SW 1271 (cell line): ENCODE measurements at places on chromosomes 4 and X.

- no peak for DNase-seq
These were observed 56.3 kb upstream of the HPSE start for GRCh38 chr4:83390944-83391343.

GRCh38 chr4:30802622-30803323 lies 82.6 kb downstream of the PCDH7 start:
- no peak for DNase-seq

DNA sequence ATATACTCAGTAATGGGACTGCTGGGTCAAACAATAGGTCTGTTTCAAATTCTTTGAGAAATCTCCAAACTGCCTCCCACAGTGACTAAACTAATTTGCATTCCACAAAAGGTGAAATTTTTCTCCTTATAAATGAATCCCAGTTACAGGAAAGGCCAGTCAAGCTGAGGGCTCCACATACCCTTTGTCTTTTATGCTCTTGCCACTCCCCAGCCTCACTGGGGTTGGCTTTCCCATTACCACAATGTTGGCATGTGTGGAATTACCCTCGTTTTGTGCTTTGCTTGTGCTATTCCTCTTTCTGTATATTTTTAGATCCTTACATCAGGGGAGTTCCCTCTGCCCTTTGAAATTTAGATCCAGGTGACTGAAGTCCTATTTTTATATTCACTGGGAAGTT lies 220.2 kb upstream of the LCORL start:
- no peak for DNase-seq

DNA sequence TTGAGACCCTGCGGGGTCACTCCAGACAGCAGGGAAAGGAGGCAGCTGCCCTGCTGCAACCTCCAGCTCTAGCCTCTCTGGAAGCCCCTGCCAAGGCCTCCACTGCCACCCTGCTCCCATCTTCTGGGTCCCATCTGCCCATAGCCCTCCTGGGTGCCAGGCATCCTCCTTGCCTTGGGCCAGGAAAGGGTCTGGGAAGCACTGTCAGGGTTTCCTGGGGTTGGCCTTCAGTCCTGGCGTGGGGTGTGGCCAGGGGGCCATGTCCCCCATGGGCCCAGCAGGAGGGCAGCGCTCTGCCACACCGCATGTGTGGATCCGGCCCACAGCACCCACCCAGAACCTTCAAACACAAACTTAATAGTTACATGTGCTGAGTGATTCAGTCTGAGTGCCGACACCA lies 3.4 kb upstream of the CPLX1 start:
- DNase-seq: no peak

GRCh38 chr4:8227771-8228318 lies 28.8 kb downstream of the SH3TC1 start:
- no peak for DNase-seq

DNA sequence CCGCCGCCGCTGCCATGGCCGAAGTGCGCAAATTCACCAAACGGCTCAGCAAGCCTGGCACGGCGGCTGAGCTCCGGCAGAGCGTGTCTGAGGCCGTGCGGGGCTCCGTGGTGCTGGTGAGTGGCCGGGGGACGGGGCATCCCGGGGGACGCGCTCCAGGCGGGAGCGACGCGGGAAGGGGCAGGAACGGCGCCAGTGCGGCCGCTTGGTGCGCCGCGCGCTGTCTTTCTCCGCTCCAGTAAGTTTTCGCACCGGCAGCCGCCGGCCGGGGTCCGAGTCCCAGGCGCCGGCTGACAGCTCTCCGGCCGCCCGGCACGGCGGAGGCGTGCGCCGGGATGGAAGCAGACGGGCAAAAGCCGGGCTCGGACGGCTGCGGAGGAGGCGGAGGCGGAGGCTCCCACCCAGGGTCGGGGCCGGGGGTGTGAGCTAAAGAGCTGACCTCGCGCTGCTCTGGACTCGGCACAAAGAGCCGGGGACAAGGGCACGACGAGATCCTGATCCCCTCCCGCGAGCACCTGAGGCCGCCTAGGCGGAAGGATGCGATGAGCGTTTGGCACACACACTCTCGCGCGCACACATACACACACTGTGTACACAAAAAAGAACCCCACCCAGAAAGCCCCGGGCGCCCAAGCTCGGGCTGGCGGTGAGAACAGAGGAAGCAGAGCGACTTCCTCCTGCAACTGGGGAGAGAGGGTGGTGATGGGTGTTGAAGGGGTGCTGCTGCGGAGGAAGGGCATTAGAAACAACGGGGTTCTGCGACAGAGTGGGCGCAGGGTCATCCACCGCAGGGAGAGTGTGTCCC lies 545 bp downstream of the DOCK11 start:
- no peak for DNase-seq

DNA sequence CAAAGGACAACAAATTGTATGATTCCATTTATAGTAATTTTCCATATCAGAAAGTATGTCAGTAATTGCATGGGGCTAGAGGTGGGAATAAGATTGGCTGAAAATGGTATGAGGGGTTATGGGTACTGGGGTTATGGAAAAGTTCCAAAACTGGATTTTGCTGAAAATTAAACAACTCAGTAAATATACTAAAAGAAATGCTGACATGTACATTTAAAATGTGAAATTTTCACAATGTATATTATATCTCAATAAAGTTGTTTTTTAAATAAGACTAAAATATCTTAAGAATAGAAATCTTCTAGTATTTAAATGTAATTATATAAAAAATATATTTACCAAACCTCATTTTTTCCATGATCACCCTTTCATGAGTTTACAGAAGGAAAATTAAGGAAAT lies 844.9 kb upstream of the SLIT2 start:
- no peak for DNase-seq
